ENCODE measurements at places on chromosomes 3 and 15. TPM values are rescaled to one million over a fixed set of nuclear protein-coding genes. Genes with fewer than 3 reads are reported as not detected.

Gene RASGRP1
- total RNA-seq: 1.2 TPM

Gene ITPKA
- total RNA-seq: 2.8 TPM

Gene MST1R
- total RNA-seq: 2.0 TPM

Gene LSAMP
- 6.8 TPM for total RNA-seq

Gene C3orf20
- 0.09 TPM for total RNA-seq

Gene GCHFR
- 32.4 TPM for total RNA-seq

Gene ZNF660
- total RNA-seq: 1.3 TPM

Gene CIP2A
- total RNA-seq: 3.8 TPM

Gene P2RY14
- not detected for total RNA-seq

Gene SLC12A1
- not detected for total RNA-seq

Gene KBTBD12
- not detected for total RNA-seq

Gene GRM7
- not detected for total RNA-seq

Measured in pericardium fibroblast (primary cell).